HS-27A (cell line): ENCODE measurements at places on chromosomes 2 and 18.

GRCh38 chr2:161710131-161710915 is 86.1 kb downstream of the SLC4A10 start:
- DNase-seq, result no peak

DNA sequence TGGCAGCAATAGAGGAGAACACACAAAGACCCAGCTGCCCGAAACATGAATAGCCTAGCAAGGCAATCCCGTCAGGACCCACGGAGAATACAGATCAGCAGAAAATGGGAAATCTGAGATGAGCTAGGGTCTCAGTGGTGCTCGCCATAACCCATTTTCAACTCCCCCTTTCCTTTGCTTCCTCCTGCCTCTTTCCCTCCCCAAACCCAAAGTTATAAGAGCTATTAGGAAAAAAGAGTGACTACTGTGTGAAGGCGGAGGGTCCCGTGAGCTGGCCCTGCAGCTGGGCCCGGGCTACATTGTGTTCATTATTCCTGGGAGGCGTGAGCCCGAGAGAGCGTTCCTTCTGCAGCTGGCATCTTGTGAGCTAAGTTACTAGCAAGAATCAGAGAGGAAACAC is 118.4 kb downstream of the PID1 start:
- DNase-seq, result no peak

- DNase-seq, result no peak
These were observed 498.6 kb upstream of the ZEB2 start for GRCh38 chr2:145018502-145018901.

DNA sequence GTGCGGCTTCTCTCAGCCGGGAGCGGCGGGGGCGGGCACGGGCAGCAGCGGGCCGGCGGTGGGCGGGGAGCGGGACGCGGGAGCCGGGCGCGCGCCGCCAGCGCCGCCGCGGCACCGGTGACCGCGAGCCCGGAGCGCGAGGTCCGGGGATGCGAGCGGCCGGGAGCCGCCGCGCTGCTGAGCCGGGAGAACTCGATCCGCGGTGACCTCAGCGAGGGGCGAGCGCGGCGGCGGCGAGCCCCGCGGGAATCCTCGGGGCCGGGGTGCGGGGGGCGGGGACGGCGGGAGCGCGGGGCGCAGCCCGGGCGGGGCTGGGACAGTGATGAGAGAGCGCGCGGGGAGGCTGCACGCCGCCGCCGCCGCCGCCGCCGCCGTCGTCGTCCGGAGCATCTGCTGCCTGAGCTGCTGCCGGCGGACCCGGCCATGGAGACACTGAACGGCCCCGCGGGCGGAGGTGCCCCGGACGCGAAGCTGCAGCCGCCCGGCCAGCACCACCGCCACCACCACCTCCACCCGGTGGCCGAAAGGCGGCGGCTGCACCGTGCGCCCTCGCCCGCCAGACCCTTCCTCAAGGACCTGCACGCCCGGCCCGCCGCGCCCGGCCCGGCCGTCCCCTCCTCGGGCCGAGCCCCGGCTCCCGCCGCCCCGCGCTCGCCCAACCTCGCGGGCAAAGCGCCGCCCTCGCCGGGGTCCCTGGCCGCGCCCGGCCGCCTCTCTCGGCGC is at the start of gene MTCL1:
Gene MTCL1, plus strand, starts transcription at position 319 of the 723 bp plus-strand sequence. Its CDS starts 105 bp downstream, at position 424.
- DNase-seq, result no peak

- no peak for DNase-seq
These were observed 52.6 kb downstream of the ITGB1BP1 start for GRCh38 chr2:9370746-9371145.

DNA sequence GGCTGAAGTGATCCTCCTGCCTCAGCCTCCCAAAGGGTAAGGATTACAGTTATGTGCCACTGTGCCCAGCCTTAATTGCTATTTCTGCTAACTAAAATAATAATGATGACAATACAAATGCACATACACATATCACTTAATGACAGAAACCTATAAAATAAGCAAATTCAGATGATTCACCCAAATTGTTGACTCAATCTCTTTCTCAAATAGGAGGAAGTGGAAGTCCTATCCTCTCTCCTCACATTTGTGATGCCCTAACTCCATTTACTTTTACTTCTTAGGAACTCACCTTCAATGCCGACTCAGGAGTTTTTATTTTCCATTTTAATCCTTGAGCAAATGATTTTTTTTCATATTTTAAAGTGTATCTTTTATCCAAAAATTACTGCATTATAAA is 24.5 kb upstream of the RAPH1 start:
- DNase-seq, result no peak

GRCh38 chr2:28654663-28655320 is 96.8 kb upstream of the PPP1CB start:
- DNase-seq, result no peak

GRCh38 chr2:170571612-170572011 is 143.5 kb upstream of the SP5 start:
- no peak for DNase-seq
